CD4-positive, alpha-beta T cell treated with Interleukin-17A for 1 hour (primary cell): ENCODE measurements at places on chromosomes 4 and X.

- no peak for DNase-seq
These were observed 47.8 kb downstream of the FHDC1 start for GRCh38 chr4:152983774-152984411.

DNA sequence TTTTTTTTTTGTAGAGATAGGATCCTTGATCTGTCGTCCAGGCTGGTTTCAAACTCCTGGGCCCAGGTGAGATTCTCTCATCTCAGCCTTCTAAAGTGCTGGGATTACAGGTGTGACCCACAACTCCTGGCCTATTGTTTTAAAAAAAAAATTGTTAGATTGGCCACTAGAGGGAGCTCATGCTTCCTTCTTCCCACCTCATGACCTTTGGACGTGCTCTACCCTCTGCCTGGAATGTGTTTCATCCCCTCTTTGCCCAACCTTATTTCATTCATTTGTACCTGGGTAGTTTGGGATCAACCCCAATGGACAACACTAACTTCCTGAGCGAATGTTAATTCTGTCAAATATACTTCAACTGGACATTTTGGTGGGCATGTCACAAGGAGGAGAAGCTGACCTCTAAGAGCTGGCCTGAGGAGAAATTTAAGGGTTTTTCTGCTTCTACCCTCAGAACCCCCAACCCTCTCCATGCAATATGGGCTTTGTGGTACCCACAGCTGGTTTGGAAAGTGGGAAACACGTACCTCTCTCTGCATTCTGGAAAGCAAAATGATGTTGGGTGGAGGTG is 6.4 kb downstream of the PPEF2 start:
- peak; percentile 45 for DNase-seq

- no peak for DNase-seq
These were observed 76.7 kb downstream of the CCNB3 start for GRCh38 chrX:50281253-50281652.

- DNase-seq = no peak
These were observed 59.0 kb upstream of the PPP2R3B start for GRCh38 chrX:445727-446126.

DNA sequence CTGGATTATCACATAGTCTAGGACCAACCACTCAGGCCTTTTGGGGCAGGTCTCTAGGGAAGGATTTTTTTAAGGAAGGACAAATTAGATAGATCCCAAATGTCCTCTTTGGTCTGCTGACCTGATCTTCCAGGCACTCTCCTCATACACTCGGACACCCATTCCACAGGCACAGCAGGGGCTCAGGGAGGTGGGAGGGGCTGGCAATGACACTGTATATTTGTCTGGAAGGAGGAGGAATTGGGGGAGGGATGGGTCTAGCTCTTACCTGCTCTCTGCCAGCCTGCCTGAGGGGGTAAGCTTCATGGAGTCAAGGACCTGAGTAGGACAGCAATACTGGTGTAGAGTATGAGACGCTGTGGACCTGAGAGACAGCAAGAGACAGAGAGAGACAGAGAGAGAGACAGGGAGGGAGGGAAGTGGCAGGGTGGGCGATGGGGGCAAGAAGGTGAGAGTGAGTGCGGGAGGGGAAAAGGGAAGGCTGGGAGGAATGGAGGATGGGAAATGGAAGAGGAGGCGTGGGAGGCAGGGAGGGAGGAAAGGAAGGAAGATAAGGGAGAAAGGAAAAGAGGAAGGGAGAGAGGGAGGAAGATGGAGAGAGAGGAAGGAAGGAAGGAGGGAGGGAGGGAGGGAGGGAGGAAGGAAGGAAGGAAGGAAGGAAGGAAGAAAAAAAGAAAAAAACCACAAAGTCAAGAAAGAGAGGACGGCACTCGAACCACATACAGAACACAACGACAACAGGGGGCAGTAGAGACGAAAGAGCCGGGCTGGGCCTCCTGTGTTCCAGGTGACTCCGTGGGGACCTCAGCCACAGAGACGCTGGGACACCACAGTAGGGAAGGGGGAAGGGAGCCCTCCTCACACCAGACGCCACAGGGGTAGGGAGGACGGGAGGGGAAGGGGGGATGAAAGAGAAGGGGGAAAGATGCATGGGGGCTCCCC is 1.8 kb downstream of the IQSEC2 start:
- peak; percentile 15 for DNase-seq

DNA sequence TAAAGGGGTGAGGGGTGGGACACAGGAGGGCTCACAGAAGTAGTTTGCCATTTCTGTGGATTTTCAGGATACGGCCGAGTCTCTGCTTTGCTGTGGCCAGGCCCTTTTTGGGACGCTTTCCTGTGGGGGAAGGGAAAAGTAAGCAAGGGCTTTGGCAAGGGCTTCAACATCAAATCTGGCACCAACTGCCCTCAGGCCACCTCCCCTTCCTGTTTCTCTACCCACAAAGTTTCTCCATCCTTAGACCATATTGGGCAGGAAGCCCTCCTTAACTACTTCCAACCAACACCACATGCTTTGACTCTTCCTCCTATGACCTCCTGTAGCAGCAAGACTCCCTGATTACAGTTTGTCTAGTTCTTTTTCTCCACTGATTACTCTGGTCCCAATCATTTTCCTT is 105.1 kb downstream of the PHF8 start:
- DNase-seq = no peak

DNA sequence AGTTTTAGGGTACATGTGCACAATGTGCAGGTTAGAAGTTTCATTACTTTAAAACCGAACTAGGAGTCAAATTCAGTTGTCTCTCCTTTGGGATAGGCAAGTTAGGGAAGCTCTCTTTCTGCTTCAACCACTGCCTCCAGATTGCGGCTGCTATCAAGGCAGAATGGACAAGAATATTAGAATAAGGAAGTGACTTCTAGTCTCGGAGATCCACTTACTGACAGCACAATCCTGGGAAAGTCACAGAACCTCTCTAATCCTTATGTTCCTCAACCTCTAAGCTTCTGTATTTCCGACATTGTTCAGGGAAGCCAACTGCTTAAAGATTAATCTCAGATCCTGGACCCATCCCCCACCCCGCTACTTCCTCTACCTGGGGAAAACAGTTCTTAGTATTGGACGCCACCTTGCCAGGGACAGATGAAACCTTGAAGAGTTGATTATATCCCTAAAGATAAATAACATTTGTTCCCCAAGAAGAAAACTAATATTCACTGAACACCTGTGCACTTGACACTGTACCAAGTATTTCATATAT is 2.1 kb downstream of the NUP62CL start:
- no peak for DNase-seq

GRCh38 chrX:129762448-129762847 is 17.3 kb upstream of the SASH3 start:
- DNase-seq = no peak

- DNase-seq = no peak
These were observed 277.3 kb upstream of the TAPT1 start for GRCh38 chr4:16503421-16504100.

- no peak for DNase-seq
These were observed 32.0 kb downstream of the NPY1R start for GRCh38 chr4:163300445-163300844.

DNA sequence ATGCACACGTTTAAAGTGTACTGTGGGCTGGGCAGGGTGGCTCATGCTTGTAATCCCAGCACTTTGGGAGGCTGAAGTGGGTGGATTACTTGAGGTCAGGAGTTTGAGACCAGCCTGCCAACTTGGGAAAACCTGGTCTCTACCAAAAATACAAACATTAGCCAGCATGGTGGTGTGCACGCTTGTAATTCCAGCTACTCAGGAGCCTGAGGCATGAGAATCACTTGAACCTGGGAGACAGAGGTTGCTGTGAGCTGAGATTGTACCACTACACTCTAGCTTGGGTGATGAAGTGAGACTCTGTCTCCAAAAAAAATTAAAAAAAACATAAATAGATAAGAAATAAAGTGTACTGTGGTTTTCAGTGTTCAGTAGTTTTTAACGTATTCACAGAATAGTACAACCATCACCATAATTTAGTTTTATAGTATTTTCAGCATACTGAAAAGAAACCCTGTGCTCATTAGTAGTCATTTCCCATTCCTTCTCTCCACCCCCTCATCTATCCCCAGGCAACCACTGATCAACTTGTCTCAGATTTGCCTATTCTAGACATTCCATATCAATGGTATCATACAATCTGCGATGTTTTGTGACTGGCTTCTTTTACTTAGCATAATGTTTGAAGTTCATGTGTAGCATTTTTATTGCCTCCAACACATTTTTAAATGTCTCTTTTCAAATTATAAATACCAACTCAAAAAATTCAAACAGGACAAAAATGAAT is 19.1 kb downstream of the SLAIN2 start:
- DNase-seq = no peak

GRCh38 chr4:176545872-176546271 is 226.1 kb downstream of the SPCS3 start:
- no peak for DNase-seq

GRCh38 chrX:133513123-133513522 is 97.8 kb upstream of the GPC4 start:
- DNase-seq = no peak

DNA sequence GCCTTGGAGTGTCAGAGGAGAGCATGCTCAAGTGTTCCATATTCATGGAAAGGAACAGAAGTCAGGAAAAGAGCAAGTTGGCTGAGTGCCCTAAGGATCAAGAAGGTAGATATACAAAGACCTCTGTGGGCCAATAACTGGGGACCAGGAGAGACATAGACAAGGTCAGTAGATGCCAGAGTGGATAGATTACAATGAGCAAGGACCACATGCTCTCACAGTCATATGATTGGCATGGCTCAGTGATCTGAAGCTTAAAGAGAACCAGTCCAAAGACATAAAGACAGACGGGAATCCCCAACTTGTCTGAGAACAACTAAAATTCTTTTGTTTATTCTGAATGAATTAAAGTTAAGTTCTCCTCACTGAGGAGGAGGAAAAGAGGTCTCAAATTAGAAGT is 289.7 kb downstream of the HS3ST1 start:
- no peak for DNase-seq

GRCh38 chrX:134909261-134909660 is 81.5 kb upstream of the SMIM10 start:
- DNase-seq = no peak

- DNase-seq = no peak
These were observed 59.3 kb downstream of the ABCG2 start for GRCh38 chr4:88098993-88099752.

GRCh38 chrX:1464971-1465285 is 12.2 kb upstream of the ASMTL start:
- DNase-seq = no peak
